ENCODE measurements at places on chromosomes 7 and 10.

DNA sequence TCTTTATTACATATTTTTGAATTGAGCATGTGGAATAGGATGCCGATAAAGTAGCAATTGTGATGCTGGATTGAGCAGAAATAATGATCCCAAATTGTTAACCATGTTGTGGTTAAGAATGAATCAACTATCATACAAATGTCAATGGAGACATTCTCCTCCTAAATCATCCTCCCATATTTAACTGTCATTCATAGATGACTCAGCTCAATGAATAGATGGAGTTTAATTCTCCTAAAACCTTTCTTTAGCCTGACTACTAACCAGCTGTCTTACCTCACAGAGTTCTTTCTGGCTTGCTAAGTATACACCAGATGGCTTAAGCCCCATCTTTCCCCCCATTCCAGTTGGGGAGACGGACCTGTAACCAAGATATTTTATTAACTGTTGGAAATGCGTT, 23.4 kb upstream of the NPS start:
- no peak for DNase-seq

DNA sequence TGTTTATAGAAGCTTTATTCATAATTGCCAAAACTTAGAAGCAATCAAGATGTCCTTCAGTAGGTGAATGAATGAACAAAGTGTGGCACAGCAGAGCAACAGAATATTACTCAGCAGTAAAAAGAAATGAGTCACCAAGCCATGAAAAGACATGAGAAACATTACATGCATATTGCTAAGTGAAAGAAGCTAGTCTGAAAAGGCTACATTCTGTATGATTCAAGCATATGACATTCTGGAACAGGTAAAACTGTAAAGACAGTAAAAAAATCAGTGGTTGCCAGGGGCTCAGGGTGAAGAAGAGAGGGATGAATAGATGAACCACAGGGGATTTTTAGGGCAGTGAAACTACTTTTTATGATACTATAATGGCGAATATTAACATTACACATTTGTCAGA, 80.9 kb upstream of the APBB1IP start:
- no peak for DNase-seq

DNA sequence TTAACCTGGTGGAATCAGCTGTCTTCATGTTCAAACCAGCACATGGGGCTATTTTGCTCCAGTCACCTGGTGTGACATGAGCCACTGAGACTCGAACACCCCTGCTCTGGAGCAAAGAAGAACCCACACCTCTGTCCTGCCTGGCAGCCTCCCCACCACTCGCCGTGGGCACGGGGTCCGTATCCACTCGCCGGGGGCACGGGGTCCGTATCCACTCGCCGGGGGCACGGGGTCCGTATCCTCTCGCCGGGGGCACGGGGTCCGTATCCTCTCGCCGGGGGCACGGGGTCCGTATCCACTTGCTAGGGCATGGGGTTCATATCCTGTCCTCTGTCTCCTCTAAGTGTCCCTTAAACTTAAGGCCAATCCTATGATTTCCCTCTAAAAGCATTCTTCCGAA, 558.7 kb downstream of the PTPRN2 start:
- no peak for DNase-seq

- DNase-seq, result no peak
Observed at GRCh38 chr10:34895977-34896376, 80.9 kb upstream of the PARD3 start.

GRCh38 chr10:62244088-62244487, 24.6 kb downstream of the RTKN2 start:
- DNase-seq, result no peak

DNA sequence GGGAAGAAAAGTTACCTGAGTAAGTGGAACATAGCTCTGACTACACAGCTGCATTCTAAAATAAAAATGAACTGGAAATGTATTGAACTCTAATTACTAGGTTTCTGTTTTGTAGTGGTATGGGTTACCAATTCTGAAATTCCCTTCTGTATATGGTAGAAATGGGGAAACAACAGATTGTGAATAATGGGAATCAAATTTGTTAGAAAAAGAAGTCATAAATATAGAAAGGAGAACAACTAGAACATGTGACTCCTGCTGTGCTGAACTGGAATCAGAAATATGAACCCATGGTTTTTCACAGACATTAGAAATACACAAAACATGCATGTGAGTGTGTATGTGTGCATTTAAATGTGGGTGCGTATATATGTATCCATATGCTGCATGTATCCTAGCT, 27.0 kb downstream of the MCMBP start:
- no peak for DNase-seq

- peak; percentile 18 for DNase-seq
Observed at GRCh38 chr7:157016352-157017041, 6.0 kb upstream of the MNX1 start.

DNA sequence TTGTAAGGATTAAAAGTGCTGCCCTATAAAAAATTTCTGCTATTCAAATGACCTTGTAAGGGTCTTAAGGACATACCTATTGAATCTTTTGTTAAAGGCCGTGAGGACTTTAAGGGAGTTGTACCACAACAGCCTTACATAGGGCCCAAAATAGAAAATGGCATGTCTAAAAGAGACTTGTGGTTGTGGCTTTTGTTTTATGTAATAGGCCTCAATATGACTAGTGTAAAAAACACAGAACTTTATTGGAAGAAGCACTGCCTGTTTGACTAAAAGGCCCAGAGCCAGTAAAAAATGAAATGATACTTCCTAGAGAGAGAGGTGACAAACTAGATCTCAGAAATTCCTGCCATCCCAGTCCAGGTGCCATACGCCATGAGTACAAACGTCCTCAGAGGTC, 286.6 kb downstream of the SEMA3D start:
- DNase-seq, result no peak

DNA sequence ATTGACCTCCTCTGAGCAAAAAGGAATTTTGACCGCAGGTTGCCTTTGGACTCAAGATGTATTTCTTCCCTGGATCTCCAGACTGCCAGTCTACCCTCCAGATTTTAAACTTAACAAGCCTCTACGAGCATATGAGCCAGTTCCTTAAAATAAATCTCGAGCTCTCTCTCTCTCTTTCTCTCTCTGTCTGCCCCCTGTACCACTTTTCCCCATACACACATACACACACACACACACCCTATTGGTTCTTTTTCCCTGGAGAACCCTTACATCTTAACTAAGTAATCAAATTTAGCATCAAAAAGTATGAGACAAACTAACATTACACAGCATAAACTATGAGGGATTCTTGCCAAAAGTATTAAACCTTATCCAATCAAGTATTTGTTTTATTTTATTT, 11.4 kb downstream of the BCAP29 start:
- DNase-seq, result no peak

- no peak for DNase-seq
Observed at GRCh38 chr7:151086802-151087244, 548 bp downstream of the AGAP3 start.

DNA sequence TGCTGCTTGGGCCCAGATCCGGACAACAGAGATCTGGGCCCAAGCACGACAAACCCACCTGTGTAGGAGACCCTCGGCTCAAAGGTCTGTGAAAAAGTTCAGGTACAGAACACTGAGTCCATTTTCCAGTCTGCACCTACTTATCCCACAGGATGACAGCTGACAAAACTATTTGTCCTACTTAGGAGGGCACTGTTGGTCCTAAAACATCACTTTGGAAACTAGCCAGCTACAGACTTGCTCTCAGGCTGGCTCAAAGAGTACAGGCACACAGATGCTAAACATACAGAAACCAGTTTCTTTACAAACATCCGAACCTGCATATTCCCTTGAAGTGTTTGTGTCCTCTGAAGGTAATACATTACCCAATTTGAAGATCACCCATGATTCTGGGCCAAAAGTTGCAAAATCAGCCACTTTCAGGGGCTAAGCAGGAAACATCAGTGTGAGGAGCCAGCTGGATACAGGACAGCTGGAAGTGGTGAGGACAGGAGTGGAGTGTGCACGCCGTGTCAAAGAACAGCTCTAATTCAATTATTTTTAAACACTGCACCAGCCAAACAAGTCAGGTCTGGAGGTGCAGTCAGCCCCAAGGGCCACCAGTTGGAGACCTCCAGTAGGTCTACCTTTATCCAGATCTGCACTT, 88.5 kb downstream of the NOC3L start:
- no peak for DNase-seq
